SJSA1 (cell line): ENCODE measurements at places on chromosomes 1 and 21. TPM values are rescaled to one million over a fixed set of nuclear protein-coding genes. Genes with fewer than 3 reads are reported as not detected.

DNA sequence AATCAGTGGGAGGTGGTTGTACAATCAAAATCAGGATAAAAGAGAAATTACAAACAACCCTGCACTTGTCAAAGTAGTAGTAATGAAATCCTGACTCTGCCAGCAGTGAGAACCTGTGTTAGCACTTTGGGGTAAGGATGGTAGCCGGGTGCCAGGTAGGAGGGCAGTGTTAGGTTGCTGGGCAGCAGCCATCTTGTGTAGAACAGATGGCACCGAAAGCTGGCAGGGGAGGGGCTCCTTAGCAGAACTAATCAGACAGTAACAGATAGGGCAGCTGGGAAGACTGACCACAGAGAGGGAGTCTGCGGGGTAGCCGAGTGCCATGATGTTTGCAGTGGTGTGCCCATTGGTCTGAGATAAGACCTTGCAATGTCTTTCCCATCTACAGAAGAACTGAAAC is 137.3 kb downstream of the SDCCAG8 start:
- no peak for DNase-seq

DNA sequence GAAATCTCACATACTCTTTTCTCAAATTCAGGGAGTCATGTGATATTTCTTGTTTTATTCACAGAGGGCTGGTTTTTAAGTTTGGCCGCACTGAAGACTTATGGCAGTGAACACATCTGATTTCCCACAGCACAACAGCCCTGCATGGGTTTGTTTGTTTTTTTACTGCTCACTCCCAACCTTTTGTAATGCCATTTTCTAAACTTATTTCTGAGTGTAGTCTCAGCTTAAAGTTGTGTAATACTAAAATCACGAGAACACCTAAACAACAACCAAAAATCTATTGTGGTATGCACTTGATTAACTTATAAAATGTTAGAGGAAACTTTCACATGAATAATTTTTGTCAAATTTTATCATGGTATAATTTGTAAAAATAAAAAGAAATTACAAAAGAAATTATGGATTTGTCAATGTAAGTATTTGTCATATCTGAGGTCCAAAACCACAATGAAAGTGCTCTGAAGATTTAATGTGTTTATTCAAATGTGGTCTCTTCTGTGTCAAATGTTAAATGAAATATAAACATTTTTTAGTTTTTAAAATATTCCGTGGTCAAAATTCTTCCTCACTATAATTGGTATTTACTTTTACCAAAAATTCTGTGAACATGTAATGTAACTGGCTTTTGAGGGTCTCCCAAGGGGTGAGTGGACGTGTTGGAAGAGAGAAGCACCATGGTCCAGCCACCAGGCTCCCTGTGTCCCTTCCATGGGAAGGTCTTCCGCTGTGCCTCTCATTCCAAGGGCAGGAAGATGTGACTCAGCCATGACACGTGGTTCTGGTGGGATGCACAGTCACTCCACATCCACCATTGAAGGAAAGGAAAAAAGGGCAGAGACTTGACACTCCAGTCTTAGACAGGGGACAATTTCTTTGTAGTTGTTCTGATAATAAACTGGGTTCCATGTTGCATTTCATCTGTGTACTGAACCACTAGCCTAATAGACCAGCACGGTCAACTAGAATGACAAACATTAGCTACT is 22.8 kb downstream of the TMEM50A start:
- DNase-seq, result peak; percentile 74

DNA sequence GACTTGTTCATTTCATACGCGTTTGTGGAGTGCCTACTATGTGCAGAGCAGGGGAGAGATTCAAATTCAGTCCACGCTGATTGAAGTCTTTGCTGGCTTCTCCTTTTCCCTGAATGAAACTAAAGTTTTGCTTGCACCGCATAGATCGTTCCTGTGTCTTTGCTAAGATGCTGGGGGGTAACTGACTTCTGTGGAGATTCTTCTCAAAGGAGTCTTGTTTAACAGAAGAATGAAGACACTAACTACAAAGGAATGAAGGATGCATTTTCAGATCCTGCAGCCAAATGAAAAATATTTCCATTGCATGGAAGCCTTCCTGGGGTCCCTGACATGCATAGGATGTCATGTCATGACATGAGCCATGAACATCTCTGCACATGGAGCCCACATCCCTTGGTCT is 26.9 kb upstream of the H6PD start:
- DNase-seq, result no peak

Gene UBXN10
- not detected in 2 replicates for total RNA-seq

Gene ATP1A2
- total RNA-seq, result 1.2 TPM in 1 of 2 replicates, not detected in the other
